ENCODE measurements at places on chromosomes 4 and X.

DNA sequence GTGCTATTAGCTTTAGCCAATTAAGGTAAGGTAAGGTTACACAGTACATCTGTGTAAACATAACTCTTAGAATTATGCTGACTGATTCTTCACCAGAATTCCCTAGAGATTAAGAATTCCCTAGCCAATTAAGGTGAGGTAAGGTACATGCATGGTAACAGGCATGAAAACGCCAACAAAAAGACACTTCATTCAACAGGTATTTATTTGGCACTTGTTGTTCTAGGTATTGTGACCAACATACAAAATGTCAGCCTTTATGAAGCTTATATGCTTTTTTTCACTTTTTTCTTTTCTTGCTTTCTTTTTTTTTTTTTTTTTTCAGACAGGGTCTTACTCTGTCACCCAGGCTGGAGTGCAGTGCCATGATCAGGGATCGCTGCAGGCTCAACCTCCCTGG is 47.2 kb downstream of the EDNRA start:
- no peak for DNase-seq

DNA sequence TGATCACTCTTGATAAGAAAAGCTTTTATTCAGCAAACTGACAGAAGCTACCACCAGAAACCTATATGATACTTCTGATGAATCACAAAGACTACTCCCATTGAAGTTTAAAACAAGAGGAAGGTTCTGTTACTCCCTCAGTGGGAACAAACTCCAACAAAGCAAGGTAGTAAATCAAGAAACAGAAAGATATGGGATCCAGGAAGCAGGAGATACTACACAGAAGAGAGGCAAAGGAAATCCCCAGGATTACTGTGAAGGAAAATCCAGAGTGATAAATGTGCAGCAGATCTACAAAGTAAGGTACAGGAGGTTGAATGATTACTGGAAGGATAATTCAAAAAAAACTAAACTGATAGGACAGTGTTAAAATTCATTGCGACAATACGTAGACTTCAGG is 222.4 kb downstream of the HHIP start:
- DNase-seq: no peak

- peak; percentile 62 for DNase-seq
These were observed 155.8 kb downstream of the ANTXR2 start for GRCh38 chr4:79917246-79917645.

- no peak for DNase-seq
These were observed 68.0 kb downstream of the ATP8A1 start for GRCh38 chr4:42588909-42589308.

- DNase-seq: no peak
These were observed 36.9 kb downstream of the HMX1 start for GRCh38 chr4:8834681-8835220.

- no peak for DNase-seq
These were observed 27.7 kb upstream of the SFRP2 start for GRCh38 chr4:153816542-153816941.

- peak; percentile 42 for DNase-seq
These were observed 61.9 kb downstream of the HOPX start for GRCh38 chr4:56619160-56619559.

- DNase-seq: no peak
These were observed 131.6 kb downstream of the HMX1 start for GRCh38 chr4:8739820-8740665.

- no peak for DNase-seq
These were observed 349.4 kb downstream of the ARHGAP24 start for GRCh38 chr4:85824166-85824945.

- no peak for DNase-seq
These were observed 1.1 kb downstream of the CTBP1 start for GRCh38 chr4:1247864-1248244.

- DNase-seq: no peak
These were observed 5.2 kb upstream of the TLR6 start for GRCh38 chr4:38861791-38862190.

DNA sequence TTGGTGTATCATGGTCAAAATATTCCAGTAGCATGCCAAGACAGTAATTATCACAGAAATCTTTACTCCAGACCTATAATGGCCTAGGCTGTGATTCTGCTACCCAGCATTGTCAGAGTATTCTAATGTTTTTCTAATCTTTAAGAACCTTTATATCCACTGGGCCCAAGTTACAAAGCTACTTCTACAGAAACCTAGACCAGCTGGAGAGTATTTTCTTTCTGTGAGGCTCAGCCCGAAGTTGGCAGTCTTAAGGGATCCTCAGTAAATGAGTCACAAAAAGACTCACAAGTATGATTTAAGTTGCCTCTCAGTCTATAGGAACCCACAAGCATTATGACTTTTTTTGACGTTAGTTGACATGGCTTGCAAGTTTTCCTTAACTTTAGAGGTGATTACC is 638.5 kb upstream of the FAM241A start:
- peak; percentile 83 for DNase-seq

DNA sequence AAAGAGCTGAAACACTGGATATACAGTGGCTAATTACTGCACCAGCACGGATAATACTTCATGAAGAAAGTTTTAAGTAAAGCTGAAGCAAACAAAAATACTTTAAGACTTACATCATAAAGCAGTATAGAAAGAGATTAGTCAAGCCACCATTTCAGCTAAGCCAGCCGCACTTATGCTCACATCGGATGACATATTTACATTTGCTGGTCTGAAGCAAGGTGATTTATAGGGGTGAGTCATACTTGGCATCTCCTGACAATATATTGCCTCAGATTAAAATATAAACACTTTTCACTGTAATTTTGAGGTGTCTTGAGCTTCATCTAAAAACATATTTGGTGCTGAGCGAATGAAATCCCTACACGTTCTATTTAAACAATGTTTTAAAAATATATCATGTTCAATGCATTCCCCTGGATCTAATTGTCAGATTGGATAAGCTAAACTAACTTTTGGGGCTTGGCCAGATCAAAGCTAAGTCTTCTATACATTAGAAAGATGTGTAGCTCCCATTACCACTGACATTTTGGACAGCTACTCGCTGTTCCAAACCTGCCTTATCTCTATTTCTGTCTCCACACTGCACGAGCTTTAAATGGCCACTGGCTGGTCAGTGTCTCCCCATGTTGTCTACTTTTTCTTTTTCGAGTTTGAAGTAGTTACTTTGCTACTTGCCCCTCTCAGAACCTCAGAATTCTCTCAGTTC is 103.2 kb downstream of the VCX2 start:
- DNase-seq: peak; percentile 37

DNA sequence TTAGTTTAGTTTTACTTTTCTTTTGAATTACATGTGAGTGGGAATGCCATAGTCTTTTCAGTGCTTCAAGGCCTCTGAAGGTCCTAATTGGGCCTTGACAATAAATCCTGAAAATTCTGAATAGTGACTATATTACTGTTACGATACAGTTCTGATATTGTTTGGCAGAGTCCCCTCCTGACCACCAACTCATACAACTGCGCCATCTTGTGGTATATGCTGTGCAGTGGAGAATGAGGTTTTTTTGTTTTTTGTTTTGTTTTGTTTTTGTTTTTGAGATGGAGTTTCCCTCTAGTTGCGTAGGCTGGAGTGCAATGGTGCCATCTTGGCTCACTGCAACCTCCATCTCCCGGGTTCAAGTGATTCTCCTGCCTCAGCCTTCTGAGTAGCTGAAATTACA is 56.6 kb upstream of the CHRDL1 start:
- peak; percentile 33 for DNase-seq

GRCh38 chr4:180636696-180637404 is 1606.4 kb upstream of the TENM3 start:
- DNase-seq: peak; percentile 21

DNA sequence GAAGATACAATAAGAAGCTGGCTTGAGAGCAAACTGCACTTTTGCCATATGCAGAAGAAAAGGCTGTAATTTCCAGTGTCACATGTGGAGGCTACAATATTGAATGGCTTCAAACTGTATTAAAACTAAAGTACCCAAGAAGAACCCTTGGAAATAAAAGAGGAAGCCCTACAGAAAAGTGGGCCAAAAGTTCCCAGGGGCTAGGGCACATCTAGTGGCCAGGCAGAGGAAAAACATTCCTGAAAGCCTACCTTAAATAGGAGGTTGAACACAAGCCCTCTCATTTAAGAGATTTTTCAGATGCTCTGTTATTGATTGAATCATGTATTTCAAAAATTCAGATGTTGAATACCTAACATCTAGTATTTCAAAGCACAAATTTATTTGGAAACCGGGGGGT is 40.6 kb upstream of the PRDX4 start:
- no peak for DNase-seq

GRCh38 chr4:106245176-106245575 is 70.8 kb downstream of the TBCK start:
- DNase-seq: no peak

DNA sequence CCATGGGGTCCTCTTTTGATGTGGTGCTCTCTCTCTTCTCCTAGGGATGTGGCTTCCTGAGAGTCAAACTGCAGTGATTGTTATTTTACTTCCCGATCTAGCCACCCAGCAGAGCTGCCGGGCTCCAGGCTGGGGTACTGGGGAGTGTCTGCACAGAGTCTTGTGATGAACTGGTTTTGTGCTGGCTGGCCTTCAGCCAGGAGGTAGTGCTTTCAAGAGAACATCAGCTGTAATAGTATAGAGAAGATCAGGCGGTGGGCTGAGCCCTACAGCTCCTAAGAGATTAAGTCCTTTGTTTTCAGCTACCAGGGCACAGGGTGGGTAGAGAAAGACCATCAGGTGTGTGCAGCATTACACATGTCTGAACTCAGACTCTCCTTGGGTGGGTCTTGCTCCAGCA is 59.0 kb upstream of the AGTR2 start:
- DNase-seq: no peak

- no peak for DNase-seq
These were observed 78.6 kb upstream of the STS start for GRCh38 chrX:7068939-7069367.

DNA sequence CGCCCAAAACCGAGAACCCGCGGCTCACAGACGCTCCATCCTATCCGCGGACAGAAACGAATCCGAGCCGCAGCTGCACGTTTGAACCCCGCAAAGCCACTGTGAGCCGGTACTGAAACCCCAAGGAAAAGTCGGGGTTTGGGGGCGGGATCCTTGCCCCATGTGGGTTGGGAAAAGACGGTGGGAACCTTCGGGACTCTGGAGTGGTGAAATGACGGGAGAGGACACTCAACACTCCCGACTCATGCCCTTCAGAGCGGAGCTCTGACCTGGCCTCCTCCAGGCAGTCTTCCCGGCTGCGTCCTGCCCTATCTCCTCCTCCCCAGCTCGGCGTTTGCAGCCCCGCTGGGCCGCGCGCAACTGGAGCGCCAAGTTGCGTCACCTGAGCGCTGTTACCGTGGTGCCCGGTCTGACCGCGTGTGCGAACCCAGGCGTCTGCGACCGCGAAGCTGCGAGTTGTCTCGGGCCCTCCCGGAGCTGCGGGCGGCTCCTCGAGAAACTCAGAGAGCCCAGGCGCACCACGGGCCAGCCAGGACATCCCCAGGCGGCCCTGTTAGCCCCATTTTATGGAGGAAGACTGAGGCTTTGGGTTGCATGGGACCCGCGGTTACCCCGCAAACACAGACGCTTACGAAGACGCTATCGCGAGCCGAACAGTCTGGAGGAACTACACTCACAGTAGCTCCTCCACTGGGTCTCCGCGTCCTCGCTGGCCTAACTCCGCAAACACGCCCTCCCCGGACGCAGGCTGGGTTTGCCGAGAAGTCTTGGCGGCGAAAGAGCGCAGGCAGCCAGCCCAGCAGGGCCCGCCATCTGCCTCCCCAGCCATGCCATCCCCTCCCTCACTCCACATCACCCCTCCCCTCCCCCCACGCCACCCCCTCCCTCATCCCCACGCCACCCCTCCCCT is 20.3 kb upstream of the HMX1 start:
- no peak for DNase-seq

GRCh38 chrX:120207009-120207605 is 43.5 kb upstream of the ZBTB33 start:
- DNase-seq: no peak

DNA sequence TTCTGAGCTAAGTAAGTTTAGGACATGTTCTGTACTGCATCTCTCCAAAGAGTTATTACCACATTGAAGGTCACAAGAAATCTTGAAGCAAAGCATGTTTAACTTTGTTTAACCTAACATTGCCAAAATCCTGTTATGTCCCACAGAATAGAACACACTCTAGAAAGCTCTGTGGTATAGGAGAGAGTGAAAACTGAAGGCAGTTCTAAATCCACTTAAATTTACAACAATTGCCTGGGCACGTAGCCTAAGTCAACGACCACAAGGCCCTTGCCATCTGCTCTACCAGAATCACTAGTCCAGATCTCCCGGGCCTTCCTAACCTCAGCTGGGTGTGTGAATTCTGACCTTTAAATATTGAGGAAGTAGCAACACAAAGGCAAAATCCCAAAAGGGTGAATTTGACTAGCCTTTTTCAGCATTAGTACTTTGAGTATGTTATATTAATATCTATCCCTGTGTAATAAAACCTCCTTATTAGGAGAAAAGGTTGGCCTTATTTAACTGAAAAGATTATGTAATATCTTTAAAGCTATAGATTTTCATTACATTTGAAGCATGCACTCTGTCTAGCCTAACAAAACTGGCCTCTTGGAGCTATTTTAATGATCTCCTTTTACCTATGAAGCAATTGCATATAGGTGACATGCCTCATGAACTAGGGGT is 4.5 kb upstream of the MAML3 start:
- DNase-seq: peak; percentile 43

DNA sequence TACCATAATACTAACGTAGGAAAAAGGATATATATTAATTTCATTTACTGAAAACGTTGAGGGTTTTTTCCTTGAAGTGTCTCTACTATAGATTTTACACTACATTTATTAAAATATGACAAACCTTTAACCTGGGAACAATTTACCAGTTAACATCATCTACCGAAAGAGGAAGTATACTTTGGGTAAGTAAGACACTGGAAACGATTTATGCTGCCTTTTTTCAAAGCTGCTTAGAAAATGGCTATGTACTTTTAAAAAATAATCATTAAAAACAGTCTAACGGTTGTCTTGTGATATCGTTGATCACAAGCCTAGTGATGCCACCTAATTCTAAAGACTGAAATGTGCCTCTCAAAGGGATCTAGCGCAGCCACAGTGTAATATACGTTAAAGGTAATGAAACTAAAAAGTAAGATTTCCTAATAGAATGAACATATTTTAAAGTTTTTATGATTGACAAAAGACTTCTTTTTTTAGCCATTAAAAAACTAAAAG is 50.4 kb downstream of the STX18 start:
- no peak for DNase-seq

GRCh38 chr4:25223802-25224375 is 9.9 kb upstream of the PI4K2B start:
- DNase-seq: peak; percentile 48

DNA sequence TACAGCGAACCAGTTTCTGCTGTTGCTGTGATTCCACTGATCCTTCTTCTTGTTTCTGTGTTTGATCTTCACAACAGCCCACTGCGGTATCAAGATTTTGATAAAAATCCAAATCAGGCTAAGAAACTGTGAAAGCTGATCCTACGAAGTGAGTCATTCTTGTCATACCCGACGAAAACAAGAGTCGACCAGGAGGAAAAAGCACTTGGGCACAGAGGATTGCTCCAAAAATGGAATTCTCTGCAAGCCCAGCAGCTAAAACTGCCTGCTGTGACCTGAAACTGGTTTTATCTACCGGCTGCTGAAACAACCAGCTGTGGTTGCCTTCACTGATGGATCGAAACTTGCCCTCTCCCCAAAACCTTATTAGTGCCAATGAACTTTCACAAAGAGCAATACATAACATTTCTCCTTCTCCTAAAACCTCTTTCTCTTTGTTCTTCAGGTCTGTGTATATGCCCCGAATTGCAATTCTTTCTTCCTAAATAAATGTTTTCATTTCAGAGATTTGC is 607.0 kb upstream of the PRKX start:
- DNase-seq: no peak

GRCh38 chr4:52051213-52051614 is at the start of gene SPATA18:
SPATA18 (plus strand) TSS chr4:52051304; CDS start chr4:52051705, 401 bp downstream.
- DNase-seq: peak; percentile 10

GRCh38 chrX:120305531-120306141 is 5.6 kb downstream of the TMEM255A start:
- DNase-seq: peak; percentile 21
